Right lung (tissue), 10 donors: ENCODE measurements at places on chromosomes 7 and 10. TPM values are rescaled to one million over a fixed set of nuclear protein-coding genes. Genes with fewer than 3 reads are reported as not detected.
A peak's percentile ranks its signal among the peaks of the same experiment; 100 is the strongest.

The CLIP2 gene
- 19.7 TPM for polyA plus RNA-seq

The TCF7L2 gene
- polyA plus RNA-seq = 49.2 TPM

- peak; percentile 49 for DNase-seq
These were observed 179.9 kb downstream of the PTPRN2 start for GRCh38 chr7:158407581-158408317.

DNA sequence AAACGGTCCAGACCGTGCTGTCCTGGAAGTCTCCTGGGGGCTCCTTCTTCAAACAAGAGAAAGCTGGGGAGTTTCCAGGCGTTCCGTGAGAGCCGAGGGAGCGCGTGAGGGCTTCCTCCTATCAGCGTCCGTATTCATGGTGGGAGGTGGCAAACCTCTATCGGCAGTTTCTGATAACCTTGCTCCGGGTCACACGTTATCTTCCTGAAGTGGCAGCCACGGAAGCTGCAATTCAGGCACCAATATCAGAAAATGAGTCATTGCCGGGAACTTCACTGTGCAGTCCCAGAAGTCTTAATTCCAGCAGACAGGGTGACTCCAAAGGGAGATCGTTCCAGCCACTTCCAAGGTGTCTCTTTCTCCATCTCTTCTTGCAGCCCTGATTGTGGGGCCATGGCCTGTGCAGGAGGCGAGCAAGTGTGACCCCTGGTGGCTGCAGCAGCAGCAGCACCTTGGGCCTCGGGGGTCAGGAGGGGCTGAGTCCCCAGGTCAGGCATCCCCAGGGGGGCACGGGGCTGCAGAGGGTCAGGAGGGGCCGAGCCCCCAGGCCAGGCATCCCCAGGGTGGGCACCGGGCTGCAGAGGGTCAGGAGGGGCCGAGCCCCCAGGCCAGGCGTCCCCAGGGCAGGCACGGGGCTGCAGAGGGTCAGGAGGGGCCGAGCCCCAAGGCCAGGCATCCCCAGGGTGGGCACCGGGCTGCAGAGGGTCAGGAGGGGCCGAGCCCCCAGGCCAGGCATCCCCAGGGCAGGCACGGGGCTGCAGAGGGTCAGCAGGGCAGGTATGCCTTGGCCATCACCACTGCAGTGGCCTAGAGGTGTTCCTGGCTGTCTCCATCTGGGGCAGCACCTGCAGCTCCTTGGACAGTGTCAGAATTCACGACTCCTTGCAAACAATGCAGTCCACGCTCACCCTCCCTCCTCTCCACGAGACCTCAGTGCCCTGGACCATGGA, 538.7 kb downstream of the DNAJB6 start:
- DNase-seq = no peak

DNA sequence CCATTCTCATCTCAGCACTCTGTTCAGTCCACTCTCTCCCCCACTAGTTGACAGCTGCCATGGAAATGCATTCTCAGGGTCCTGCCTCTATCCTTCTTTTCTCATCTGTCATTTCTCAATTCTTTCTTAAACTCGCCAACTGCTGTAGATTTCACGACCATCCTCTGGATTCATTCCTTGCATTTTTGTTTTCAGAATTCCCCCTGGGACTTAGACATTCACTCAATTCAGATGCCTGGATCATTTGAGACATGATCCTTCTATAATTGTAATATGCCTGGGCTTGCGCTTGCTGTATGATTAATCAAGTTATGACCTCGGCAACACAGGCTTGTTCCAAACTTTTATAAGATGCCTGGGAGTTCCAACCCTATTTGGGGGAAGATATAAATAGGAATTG, 104.5 kb downstream of the RAB11FIP2 start:
- no peak for DNase-seq

GRCh38 chr10:97463363-97464132, 17.6 kb downstream of the ZDHHC16 start:
- peak; percentile 26 for DNase-seq

- DNase-seq = no peak
These were observed 161.9 kb downstream of the GRID1 start for GRCh38 chr10:86204421-86205305.

DNA sequence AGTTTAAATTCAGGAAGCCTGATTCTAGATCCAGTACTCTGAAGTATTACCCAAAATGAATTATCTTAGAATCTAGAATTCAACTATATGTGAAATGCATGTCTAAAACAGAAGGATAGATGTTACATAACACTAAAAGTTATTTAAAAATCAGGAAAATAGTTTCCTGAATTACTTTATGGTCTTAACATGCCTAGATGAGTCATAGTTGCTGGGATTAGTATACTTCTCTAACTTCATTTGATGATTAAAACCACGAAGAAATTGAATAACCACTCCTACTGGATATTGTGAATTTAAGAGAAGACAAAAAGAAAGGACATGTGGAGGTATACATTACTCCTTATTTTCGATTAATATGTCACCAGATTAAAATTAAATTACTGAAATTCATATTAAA, 65.5 kb downstream of the ATAD1 start:
- no peak for DNase-seq

DNA sequence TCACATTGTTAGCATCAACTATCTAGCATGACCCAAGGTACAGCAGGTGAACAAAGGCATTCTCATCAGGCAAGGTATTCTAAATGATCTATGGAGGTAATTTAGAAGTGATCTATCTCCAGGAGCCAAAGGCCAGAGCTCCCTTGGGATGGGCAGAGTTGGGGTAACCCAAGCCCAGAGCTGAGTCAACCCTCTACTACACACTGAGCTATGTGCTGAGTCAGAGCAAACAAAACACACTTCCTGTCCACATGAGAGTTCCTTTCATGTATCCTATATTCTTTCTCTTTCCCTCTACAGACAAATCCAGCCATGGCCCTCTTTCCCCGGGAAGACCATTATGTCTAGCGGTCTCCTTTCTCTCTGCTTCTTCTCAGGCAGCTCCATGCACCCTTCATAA, 68.2 kb upstream of the AGK start:
- DNase-seq = no peak

GRCh38 chr10:80870282-80870681, 332.6 kb downstream of the SH2D4B start:
- no peak for DNase-seq

DNA sequence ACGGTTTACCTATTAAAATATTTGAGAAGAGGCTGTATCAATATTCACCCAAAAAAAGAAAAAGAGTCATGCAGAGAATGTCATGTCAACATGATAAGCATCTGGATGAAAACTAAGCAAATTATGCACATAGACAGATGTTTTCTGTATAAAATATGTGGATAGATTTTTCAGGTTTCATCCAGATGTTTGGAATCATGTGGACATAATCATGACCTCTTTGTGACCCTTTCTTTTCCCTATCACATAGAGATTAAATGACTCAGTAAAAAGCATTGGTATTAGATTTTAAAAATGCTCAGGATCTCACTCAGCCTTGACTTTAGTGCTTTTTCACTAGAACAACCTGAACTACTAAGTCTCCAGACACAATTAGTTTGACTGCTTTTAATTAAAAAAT, 90.0 kb downstream of the FOXP2 start:
- DNase-seq = no peak

DNA sequence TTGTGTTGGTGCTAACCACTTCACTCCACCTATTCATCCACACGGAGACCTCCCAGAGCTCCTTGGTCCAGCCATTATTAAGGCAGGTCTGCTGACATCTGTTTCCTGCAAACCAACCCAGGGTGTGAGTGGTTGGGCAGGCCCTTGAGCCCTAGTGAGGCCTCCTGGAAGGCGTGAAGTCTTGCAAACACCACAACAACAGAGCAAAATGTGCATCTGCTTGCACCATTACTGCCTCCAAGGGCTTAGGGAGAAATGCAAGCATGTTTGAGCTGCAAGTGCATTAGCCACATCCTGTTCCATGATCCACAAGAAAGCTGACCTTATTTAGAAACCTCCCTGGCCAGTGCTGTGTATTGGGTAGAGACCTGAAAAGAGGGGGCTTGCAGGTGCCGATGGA, 325.5 kb downstream of the GRID1 start:
- DNase-seq = no peak

- no peak for DNase-seq
These were observed 46.4 kb upstream of the MKRN1 start for GRCh38 chr7:140525743-140526142.

DNA sequence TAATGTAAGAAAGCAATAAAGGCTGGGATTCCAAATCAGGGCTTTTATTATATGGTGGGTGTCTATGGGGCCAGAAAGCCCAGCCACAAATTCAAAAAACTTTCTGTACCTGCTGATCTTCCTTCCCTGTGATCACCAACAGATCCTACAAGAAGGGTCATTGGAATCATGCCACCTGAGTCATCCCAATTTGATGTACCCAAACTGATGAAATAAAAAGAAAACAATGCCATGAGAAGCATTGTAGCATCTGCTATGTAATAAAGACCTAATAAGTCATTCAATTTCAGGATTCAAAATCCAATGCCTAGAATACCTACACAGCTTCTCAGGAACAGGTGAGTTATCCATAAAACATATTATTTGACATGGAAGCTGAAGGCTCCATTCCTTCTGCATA, 228.8 kb downstream of the DKK1 start:
- DNase-seq = no peak

DNA sequence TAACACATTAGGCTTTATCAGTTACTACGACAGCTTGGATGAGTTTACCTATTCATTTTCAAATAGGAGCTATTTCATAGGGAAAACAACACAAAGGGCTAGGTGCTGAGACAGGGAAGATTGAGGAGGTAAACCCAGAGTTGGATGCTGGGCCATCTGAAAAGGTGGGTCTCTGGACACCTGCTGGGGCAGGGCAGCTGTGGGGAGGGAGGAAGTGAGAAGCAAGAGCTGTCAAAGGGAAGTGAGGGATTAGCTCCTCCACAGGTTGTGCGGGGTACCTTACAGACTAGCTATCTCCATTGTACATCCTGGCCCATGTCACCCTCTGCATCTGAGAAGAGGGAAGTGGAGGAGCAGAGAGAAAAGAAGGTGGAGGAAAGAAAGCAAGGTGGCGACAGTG, 48.9 kb downstream of the BLNK start:
- no peak for DNase-seq
